ENCODE measurements at places on chromosomes 7 and 10.

DNA sequence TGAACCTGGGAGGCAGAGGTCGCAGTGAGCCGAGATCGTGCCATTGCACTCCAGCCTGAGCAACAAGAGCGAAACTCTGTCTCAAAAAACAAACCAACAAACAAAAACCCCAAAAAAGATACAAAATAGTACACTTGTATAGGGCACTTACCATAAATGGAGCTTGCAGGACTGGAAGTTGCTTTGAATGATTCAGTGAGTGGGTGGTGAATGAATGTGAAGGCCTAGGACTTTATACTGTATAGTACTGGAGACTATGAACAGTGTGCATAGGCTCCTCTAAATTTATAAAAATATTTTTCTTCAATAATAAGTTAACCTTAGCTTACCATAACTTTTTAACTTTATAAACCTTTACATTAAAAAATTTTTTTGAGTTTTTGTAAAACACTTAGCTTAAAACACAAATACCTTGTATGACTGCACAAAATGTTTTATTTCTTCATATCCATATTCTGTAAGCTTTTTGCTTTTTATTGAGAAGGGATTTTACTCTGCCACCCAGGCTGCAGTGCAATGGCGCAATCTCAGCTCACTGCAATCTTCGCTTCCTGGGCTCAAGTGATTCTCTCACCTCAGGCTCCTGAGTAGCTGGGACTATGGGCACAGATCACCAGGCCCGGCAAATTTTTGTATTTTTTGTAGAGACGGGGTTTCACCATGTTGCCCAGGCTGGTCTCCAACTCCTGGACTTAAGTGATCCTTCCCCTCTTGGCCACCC lies 6.9 kb upstream of the H2AZ2 start:
- no peak for DNase-seq

DNA sequence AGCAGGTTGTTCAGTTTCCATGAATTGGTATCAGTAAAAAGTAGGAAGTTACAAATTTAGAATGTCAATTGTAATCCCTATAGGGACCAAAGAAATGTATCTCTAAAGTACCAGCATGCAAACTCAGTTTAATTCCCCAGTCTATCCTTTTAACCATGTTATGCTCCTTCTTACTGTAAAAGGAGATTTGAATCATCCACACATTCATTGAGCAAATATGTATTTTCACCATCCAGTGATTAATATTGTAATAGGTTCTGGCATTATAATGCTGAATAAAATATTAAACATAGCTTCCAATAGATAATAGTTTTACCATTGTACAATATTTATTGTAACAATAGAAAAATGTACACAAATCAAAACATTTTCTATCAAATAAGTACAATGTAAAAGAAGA lies 228.2 kb upstream of the SEMA3A start:
- DNase-seq = no peak

DNA sequence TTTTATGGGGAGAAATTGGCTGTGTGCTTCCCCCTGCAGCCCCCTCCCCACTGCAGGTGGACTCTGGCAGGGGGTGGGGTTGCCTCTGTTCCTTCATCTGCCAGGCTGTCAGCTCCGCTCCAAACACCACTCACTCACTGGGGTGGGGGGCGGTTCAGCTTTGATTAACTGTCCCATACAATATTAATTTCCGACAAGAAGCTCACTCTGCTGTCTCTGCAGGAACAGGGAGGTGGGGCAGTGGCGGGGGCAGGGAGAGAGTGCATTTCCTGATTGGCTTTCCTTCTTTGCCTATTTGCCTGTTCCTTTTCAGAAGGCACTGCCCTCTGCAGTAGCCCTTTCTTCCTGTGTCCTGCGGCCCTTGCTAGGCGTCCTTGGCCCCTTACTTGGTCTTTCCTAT lies 500.8 kb downstream of the PLXNA4 start:
- no peak for DNase-seq

DNA sequence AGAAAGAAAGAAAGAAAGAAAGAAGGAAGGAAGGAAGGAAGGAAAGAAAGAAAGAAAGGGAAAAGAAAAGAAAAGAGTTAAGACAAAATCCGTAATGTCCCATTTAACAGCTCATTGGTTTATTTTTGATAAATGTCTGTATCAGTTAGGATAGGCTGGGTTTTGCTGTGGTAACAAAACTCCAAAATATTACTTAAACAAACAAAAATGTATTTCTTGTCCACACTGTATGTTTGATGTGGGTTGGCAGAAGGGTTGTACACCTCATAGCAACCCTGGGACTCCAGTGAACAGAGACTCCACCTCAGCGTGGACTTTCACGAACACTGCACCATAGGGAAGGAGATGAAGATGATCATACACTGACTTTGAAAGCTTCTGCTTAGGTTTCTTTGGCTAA lies 59.6 kb downstream of the PPP1R3C start:
- no peak for DNase-seq

DNA sequence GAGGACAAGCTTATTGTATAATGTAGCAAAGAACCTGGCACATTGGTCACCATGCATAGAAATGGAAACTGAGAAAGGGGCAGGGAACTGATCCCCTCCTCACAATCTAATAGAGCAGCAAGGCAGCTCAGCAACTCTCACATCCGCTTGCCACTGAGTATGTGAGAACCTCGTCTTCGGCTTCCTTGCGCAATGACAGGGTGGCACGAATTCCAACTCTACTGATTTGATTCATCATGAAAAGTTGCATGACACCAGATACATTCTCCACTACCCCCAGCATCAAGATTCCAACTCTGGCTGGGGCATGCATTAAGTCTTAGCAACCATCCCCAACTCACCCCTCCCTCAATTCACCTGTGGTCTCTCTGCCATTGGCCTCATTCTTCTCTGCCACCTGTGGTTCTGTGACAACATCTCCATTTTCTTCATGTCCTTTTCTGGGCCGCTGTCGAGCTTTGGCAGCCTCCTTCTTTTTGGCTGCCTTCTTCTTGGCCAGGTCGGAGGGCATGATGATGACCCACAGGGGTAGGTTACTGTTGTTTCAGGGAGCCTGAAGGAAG lies 976 bp downstream of the ABCF2 start:
- DNase-seq = no peak

DNA sequence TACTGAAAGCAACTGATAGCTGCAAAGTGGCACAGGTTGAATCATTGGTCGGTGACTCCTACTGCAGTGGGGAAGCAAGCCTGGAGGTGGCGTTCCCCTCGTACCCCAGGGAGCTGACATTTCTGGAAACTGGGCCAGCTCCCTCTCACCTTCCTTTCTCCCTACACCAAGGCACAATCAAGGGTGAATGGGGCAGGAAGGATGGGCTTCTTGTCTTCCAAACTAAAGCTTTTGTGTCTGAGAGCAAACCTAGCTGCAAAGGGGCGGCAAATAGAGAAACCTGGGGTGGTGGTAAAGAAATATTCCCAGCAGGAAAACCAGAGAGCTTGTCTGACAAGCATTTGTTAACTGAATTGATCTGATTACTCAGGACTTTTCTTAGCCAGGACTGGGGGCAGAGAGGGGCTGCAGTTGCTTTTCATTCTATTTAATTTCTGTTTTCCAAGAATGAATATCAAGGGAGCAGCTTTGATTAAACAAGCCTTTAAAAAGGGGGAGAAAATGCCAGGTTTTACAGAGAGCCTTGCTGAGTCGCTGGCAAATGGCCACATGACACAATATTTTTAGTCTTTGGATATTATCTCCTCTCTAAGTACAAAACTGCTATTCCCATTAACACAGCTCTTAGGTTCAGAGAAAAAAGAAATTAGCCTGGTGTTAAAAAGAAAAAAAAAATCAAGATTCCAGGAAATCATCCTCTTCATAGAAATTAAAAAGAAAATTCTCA lies 27.8 kb downstream of the CDHR3 start:
- DNase-seq = no peak

GRCh38 chr7:14851610-14852009 lies 50.9 kb downstream of the DGKB start:
- no peak for DNase-seq

DNA sequence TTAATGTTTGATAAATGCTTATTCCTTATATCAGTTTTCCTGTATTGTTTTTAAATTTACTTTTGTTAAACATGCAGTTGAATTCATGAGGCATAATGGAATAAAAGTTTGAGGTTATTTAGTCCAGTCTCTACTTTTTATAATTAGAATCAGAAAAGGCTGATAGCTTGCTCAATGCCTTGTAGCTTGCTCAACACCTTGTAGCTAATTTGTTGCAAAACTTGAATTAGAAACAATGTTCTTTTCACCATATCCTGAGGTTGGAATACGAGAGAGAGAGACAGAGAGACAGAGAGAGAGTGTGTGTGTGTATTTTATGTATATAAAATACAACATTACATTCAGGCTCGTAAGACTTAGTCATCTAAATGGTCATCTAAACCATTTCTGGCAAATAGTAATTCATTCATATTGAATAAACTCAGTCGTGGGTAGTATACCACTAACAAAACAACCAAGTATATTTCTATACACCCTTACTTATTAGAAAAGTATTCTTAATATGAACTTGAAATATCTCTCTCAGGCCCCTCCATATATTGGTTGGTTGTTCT lies 243.5 kb downstream of the ADK start:
- DNase-seq = no peak

GRCh38 chr10:122147663-122148062 lies 123.4 kb upstream of the BTBD16 start:
- DNase-seq = no peak

DNA sequence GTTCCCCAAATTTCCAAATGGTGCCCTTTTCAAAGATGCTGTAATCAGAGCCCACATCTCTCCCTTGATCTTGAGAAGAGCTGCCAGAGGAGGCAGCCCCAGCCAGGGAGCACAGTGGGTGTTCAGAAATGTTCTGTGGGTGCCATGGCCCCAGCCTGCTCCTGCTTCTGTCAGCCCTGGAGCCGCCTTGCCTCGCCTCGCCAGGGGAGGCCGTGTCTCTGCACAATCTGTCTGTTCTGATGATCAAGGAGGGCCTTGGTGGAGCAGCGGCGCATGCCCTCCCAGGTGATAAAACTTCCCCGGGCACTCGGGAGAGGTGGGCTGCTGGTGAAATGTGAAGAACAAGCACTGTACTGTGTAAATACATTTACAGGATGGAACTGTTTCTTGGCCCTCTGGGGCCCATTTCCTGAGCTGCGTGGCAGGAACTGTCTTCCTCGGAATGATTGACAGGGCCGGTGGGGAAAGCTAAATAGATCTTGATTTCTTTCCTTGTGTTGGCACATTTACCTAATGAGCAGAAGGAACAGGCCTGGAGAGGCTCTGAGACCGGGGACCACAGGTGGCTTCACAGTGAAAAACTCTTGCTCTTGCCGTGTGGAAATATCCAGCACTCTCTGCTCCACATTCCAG lies 207.8 kb upstream of the PODXL start:
- no peak for DNase-seq

GRCh38 chr7:82445271-82445670 lies 1.7 kb upstream of the CACNA2D1 start:
- DNase-seq = no peak

GRCh38 chr7:142457146-142457703 lies 199.4 kb upstream of the PRSS58 start:
- DNase-seq = no peak

DNA sequence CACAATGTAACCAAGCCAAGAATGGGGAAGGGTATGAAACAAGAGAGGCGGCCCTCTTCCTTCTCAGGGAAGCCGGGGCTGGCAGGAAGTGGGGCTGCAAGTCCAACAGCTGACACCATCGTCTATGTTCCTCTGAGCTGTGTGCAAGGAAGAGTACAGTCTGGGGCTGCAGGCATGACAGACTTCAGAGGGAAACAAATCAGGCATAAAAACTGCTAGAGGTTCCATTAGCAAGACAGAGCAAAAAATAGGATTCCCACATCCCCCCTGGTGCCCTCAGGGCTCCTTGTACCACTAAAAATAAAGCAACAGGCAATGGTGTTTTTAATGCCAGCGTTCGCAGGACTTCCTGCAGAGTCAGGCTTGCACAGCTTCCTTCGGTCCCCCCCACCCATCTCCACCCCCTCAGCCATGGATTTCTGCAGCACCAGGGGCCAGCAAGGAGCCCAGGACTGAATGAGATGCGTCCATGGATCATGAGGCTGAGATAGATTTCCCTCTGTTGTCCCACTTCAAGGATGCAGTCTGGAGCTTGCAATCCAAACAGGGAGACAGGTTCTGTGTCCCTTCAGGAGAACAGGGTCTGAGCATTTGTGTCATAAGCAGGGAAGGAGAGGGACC lies 34.6 kb downstream of the KCNMA1 start:
- no peak for DNase-seq

DNA sequence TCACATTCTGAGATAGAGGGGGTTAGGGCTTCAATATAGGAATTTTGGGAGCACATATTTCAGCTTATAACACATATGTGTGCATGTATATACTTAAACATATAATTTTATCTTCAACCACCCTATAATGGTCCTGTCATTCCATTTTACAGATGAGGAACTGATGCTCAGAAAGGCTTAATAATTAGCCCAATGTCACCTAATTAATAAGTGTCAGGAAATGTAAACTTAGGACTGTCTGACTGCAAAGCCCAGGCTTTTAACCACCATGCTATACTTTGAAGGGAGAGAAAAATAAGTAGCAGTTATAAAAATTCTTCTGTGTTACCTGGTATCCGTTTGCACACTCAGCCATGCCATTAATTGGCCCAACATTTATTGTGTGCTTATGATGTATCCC lies 172.6 kb downstream of the SKIDA1 start:
- DNase-seq = no peak
